GM23338 (cell line): ENCODE measurements at places on chromosomes 1 and 21. TPM values are rescaled to one million over a fixed set of nuclear protein-coding genes. Genes with fewer than 3 reads are reported as not detected.

Gene OR2G6
- total RNA-seq: not detected in 2 replicates

Gene CATSPERE
- not detected in 2 replicates for total RNA-seq

Gene NT5C1A
- total RNA-seq: not detected in 2 replicates

Gene RCSD1
- total RNA-seq: 0.73 TPM in 1 of 2 replicates, not detected in the other

Gene CNTN2
- 2.2 TPM in 2 replicates for total RNA-seq

Gene IL19
- not detected in 2 replicates for total RNA-seq

Gene TSTD1
- total RNA-seq: 94.9 and 102 TPM in 2 replicates

Gene CEP170
- 93.1 and 100 TPM in 2 replicates for total RNA-seq

Gene USH2A
- total RNA-seq: under 0.01 and 0.03 TPM in 2 replicates

Gene LRRIQ3
- 0.16 and 0.21 TPM in 2 replicates for total RNA-seq

Gene AGO4
- total RNA-seq: 6.8 and 9.7 TPM in 2 replicates
